Stimulated activated naive CD4-positive, alpha-beta T cell treated with Interleukin-2 at 50 U/mL for 16 hours (primary cell): ENCODE measurements at places on chromosomes 3 and 15.

GRCh38 chr15:66959875-66960274 lies 105.5 kb upstream of the SMAD3 start:
- no peak for DNase-seq

DNA sequence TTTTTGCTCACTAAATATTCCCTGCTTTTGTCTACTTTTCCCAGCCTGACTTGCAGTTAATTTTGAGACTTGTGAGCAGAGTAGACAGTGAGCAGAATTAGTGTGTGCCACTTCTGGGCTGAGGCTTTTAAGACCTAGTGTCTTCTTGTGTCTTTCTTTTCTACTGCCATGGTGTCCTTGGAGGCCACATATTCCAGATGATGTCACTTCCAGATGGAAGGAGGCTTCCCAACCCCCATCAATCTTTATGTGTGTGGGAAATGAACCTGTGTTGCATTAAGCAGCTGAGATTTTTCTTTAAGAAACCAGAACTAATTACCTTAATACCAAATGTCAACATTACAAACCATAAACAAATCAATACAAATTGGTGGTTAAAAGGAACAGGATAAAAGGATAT lies 774.7 kb upstream of the ROBO1 start:
- no peak for DNase-seq

DNA sequence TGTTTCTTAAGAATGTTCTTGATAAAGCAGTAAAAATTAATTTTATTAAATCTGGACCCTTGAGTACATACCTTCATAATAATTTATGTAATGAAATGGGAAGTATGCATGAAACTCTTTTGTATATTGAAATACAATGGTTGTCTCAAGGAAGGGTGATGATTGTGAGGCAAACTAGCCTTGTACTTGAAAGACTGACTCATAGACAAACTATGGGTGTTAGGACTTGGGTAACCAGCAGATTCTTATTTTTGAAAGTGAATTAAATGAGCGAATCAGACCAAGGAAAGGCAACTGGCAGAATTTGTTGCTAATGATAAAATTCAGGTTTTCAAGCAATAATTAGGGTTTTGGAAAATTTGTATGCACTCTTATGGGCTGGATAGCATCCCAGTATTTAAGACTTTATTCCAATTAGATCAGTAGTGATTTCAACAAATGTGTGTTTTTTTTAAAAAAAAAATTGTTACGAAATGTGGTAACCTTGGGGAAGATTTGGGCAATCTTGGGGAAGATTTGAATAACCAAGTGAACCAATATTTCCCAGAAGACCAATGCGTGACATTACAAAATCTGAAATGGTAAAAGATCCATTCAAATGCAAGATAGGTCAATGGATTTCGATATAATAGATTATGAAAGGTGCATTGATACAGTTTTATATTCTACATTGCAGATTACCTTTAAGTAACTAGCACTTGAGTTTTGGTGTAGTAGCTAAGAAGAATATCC lies 42.0 kb downstream of the ATP2C1 start:
- DNase-seq, result no peak

- DNase-seq, result no peak
These were observed 311.2 kb downstream of the OCA2 start for GRCh38 chr15:27787931-27788330.

DNA sequence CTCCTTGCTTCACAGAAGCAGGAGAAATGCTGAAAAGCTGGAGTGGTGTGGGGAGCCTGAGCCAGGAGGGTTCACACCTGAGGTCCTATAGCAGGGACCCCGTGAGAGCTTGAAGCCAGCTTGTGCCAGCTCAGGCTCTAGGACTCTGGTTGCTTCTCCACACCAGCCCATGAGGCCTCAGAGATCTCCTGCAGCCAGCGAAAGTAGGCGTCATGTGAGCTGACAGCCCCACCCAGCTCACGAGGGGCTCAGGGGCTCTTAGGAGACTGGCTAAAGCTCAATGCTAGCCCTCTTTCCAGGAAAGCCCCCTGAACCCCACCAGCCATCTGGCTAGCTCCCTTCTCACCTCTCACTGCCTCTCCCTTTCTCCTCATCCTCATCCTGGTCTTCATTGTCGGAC lies 16.9 kb upstream of the CPEB1 start:
- no peak for DNase-seq

DNA sequence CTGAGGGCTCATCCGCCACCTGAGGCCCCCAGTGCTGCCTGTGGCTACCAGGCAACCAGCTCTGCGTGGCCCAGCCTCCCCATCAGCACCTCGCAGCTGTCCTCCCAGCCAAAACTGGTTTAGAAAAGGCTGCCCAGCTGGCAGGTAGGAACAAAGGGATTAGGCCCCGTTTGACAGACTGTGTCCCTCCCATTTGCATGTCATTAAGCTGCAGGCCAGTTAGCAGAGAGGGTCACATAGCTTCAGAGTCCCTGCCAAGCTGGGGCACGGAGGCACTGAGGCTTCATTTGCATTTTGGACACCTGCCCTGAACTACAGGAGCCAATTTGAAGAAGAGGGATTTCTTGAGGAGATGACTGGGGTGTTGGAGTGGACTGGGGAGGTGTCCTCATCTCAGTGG lies 177.9 kb downstream of the TLE3 start:
- no peak for DNase-seq
